NCI-H187 treated with DMSO at 0.1 percent for 48 hours (cell line): ENCODE measurements at places on chromosomes 7 and 10.

DNA sequence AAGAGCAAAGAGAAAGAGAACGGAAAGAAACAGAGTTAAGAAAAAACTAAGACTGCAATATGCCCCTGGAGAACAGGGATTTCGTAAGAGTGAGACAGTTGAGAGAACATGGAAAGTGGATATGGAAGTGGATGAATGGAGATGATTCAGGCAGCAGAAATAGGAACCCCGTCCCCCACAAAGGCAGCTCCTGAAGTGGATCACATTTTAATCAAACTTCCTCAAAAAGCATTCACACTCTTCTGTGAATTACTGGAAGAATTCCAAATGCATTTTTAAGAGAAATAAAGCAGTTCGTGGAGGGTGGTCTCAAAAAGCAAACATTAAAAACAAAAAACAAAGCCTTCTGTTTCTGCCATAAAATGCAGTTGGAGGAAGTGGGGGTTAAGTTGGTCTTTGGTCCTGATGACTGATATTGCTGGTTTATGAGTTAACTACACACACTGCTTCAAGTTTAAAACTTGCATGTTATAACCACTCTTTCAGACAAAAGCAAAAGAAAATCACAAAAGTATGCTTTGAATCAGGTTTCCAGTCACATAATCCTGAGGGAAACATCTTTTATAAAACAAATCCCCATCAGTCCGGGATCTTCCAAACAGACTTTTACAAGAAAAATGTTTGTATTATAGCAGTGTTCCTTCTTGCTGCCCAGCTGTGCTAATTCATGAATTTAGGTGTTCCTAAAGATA, 214.3 kb downstream of the FANK1 start:
- DNase-seq = no peak

DNA sequence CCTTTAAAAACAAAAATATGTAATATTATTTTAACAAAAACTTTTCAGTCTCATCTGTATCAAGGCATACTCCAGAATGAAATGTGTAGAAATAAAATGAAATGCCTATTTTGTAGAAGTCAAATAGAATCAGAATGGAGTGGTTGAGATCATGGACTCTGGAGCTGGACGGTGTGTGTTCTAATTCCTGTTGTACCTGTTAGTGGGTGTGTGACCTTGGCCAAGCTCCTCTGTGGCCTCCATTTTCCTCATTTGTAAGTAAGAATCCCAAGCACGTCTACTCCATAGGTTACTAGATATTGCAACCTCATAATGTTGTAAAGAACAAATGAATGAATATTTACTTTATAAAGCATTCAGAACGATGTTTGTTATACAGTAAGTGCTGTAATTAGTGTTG, 74.9 kb downstream of the HDAC9 start:
- DNase-seq = no peak

DNA sequence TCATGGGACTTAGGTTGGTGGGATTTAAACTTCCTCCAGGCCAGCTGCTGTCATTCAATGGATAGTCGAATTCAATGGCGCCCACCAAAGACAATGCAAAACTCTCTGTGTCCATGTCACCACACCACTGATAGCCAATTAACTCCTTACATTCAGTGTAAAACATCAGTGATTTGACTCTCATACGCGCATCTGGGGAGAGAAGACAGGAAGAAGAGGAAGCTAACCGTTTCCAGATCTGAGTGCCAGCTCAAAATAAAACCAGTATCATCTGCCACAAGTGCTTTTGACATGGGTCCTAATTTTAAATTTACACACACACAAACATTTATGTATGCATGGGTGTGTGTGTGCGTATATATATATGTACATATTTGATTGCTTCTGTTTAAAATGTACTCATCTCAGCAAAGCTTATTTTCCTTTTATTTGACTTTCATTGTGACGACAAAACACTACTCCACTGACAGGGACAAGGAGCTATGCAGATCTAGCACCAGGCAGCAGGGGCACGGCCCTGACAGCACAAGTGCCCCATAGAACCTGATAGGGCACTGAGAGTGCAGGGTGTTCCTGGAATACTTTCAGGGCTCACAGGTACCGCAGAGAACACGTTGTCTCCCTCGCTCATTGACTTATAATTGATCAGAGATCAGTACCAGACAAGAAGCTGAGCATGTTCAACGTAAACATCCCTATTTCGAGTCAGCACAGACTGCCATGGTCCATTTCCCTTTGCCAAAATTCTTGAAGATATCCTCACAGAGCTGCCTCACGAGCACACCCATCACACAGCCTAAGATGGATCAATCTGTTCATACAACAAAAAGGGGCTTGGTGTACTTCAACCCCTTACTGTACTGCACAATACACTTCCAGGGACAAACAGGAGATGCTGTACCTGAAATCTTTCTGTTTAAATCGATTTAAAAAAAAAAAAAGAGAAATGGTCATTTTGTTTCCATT, 176.1 kb downstream of the COBL start:
- DNase-seq = no peak

GRCh38 chr10:92183199-92183598, 107.7 kb downstream of the CPEB3 start:
- no peak for DNase-seq

DNA sequence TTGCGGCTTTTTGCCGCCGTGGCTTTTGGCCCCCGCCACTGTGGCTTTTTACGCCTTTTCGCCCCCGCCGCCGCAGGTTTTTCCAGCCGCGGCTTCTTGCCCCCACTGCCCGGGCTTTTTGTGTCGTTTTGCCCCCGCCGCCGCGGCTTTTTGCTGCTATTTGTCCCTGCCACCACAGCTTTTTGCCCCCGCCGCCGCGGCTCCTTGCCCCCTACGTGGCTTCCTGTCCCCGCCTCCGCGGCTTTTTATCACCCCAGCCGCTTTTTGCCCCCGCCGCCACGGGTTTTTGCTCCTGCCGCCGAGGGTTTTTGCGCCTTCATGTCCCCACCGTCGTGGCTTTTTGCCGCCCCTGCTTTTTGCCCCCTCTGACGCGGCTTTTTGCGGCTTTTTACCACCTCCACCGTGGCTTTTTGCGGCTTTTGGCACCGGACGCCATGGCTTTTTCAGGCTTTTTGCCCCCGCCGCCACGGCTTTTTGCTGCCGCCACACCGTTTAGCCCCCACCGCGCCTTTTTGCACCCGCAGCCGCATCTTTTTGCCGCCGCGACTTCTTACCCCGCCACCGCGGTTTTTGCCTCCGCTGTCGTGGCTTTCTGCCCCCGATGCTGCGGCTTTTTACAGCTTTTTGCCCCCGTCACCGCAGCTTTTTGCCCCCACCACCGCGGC, 637.0 kb downstream of the ZNF716 start:
- DNase-seq = no peak

GRCh38 chr10:132391676-132392020, 5.4 kb upstream of the PWWP2B start:
- no peak for DNase-seq

- DNase-seq = peak; percentile 19
Observed at GRCh38 chr7:92448205-92448747, 994 bp downstream of the GATAD1 start.
